ENCODE measurements at places on chromosomes 7 and 10. TPM values are rescaled to one million over a fixed set of nuclear protein-coding genes. Genes with fewer than 3 reads are reported as not detected.
A peak's percentile ranks its signal among the peaks of the same experiment; 100 is the strongest.

GRCh38 chr7:41098846-41099245 is 604.0 kb downstream of the INHBA start:
- ATAC-seq, result no peak

GRCh38 chr10:78572565-78572964 is 496.2 kb upstream of the ZMIZ1 start:
- ATAC-seq, result peak; percentile 86

The SFR1 gene
- total RNA-seq, result 12.7 TPM

The CRTAC1 gene
- 5.7 TPM for total RNA-seq

- ATAC-seq, result peak; percentile 89
Measured at GRCh38 chr7:114085592-114086501, 167.0 kb upstream of the PPP1R3A start.

GRCh38 chr10:132571650-132572544 is 34.3 kb downstream of the INPP5A start:
- ATAC-seq, result peak; percentile 80

DNA sequence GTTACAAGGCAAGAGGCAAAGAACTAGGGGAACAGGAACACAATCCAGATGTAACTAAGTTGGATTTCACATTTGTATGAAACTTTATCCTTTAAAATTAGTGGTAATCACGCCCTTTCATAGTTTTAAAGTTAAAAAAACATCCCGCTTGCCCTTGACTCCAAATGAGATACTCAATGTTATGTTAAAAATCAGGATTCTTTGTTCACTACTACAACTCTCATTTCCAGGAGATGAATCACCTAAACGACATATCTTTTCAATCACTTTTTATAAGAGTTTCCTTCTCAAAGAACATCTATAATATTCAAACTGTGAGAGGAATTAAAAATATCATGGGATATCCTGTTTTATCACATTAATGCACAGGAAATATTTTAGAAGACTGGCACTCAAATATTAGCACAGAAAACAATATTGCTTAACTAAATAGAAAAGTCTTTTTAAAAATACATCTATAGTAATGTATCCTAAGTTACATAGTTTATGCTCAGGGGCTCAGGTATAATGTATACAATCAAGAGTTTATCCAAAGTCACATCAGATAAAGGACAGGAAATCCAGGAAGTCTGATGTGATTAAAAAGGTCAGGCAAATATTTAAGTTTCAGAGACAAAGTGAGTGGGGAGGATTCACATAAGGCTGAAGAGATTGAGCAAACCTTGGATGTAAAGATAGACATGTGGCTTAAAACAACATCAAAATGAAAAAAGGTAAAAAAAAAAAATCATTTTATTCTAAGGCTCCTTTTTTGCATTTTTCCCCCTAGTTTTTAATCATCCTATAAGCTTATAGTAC is 41.9 kb downstream of the CADPS2 start:
- ATAC-seq, result no peak

DNA sequence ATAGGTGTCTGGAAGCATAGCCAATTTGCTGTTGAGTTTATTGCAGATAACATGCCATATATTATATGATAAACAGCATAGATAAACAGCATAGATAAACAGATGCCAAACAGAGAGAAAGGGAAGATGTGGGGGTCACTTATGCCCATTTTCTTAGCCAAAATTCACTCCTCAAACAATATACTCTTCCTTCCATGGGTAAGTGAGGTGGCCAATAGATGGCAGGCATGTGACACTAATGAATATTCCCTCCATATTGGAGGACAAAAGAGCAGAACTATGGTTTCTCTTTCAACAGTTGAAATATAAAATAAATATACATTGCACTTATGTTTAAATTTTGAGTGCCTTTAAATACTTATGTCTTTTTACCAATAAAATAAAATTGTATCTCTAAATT is 1212.8 kb downstream of the REEP3 start:
- no peak for ATAC-seq
